ENCODE measurements at places on chromosomes 13 and 19.

GRCh38 chr13:23146006-23146405 is 34.8 kb upstream of the SGCG start:
- DNase-seq, result no peak

DNA sequence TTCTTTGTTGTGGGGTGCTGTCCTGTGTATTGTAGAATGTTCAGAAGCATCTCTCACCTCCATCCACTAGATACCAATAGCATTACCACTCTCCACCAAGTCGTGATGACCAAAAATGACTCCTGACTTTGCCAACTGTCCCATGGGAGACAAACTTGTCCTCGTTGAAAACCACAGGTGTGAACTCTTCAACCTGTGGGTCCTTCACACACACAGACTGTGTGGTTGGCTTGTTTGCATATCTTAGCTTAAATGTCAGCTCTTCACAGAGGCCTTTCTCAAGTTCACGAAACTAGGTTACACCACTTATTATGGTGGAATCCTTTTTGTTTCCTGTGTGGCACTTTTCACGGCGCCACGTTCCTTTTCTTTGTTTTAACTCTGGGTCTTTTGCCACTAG is 6.8 kb downstream of the GPC5 start:
- no peak for DNase-seq

GRCh38 chr13:112855859-112856258 is 113.2 kb upstream of the MCF2L start:
- DNase-seq, result no peak

DNA sequence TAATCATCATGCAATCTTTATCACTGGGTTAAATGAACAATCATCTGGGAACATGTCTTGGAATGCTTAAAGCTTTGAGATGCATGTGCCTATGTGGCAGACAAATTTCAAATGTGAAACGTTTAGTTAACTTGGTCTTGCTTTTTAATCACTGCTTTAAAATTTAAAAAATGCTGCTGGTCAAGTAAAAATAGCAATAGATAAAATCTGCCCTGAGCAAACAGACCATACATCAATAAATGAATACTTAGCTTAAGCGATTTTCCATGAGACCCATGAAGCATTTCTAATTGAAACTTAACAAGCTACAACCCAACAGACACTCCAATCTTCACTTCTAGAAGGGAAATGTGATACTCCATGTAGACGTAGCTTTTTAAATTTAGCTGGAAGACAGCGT is 1.9 kb upstream of the KL start:
- no peak for DNase-seq

Data from stimulated activated CD4-positive, alpha-beta T cell treated with anti-CD3 and anti-CD28 coated beads, TNF-alpha, amount 100 ng/mL, for 1 hour (primary cell).